ENCODE measurements at places on chromosomes 1 and 21.

DNA sequence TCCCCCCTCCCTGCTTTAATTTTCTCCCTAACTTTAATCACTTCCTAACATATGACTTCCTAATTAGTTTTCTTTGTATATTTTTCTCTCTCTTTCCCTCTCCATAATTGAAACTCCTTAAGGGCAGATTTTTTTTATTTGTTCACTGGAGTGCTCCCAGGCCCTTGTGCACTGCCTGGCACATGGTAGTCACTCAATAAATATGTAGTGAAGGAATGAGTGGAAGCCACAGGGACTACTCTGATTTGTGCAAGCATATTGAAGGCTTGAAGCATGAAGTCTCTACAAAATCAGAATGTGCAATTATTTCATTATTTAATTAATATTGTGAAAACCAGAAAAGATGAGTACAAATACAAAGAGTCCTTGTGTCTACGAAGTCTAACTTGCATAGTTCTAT is 41.5 kb downstream of the SNX7 start:
- DNase-seq, result no peak

- DNase-seq, result no peak
Measured at GRCh38 chr21:28283641-28284490, 708.8 kb downstream of the LTN1 start.

DNA sequence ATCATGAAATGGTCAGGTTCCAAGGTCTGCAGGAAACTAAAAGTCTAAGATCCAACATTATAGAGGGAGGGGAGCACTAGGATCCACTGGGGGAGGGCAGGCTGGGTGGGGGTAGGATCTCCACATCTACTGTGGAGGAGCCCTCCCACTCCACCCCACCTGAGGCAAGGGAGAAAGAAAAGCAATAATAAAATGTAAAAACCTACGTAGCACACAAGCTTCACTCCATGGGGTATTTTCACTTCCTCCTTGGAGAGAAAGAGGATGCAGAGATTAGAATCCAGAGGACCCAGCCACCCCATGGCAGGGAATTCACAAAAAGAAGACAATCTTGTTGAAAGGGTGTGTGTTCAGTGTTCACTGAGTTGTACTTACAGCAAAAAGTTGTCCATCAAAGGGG is 14.4 kb downstream of the SPOCD1 start:
- DNase-seq, result no peak

DNA sequence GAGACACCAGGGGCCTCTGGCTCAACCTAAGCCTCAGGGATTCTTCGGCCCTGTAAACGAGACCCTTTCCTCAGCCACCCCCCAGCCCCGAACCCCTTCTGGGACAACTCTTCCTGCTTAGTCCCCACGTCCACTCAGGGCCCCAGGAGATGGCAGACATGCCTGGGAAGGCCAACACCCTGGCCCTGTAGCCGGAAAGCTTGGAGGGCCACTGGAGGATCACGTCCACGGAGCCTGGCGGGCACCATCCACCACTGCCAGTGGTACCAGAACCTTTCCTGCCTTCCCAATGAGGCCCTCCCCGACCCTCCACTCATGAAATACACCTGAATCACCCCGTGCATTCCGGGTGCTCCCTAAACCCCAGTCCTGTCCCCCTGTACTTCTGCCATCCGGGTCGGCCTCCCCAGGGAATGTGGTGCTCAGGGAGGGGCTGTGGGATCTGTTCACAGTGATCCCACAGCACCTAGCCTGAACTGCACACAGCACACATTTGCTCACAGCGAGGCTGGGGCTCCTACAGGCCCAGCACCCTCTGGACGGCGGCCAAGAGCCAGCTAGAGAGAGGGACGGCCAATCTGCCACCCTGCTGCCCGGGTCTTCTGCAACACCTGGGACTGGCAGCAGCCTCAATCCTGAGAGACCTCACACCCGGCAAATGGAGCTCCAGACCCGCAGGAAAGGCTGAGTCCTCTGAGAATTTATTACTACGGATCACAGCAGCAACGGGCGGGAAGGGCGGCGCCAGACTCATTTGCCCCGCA is 1.8 kb downstream of the AURKAIP1 start:
- no peak for DNase-seq

DNA sequence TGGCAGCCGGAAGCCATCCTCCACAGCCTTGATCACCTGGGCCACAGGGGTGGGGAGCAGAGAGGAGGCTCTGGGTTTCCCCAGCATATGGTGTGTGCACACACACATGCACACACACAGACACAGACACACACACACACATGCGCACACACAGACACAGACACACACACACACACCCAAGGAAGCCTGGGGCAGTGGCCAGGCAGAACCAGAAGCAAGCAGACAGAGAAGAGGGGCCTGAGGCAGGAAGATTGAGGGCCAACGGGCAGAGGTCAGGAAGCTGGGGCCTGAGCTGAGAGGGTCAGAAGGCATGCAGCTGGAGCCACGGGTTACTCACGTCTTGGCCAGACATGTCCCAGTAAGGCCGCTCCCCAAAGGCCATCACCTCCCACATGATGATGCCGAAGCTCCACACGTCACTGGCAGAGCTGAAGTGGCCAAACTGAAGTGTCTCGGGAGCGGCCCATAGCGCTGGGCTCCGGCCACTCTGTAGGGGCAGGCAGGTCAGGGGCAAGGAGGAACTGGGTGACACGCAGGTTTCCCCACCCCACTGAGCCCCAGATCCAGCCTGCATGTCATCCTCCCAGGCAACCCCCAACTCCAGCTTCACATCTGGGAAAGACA is 27.4 kb downstream of the CDCA8 start:
- no peak for DNase-seq

DNA sequence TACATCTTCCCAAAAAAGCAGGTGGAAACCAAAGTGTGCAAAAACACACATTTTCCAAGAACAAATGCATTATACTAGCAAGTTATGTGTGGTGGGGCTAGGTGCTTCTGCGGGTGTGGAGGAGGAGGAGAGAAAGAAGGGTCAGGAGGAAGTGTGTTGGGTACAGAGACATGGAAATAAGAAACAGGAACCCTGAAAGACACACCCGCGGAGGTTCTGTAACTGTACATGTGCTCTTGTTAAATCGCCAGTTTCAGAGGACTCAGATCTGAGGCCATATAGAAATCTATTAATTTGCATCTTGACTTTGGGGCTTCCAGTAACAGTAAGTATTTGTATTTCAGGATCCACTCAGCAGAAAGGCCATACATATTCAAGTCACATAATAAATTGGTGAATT is 30.9 kb downstream of the ERG start:
- DNase-seq, result no peak

DNA sequence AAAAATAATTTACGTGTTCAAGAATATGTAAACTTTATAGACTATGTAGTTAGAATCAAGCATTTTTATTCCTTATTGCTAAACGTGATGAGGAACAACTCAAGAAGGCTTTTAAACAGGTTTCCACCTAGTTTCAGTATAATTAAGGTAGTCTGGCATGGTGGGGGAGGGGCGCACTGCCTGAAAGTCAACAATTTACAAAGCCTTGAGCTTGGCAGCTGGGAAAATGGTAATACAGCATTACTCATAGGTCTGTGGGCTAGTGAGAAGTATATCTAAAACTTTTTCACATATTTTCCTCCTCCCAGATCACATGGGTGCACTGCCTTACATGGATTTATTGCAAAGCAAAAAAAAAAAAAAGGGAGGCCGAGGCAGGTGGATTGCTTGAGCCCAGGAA is 75.2 kb downstream of the EVI5 start:
- DNase-seq, result no peak

- DNase-seq, result no peak
Measured at GRCh38 chr1:36702963-36703362, 220.2 kb upstream of the CSF3R start.

GRCh38 chr1:151130987-151131586 is 15.3 kb downstream of the SEMA6C start:
- peak; percentile 80 for DNase-seq

DNA sequence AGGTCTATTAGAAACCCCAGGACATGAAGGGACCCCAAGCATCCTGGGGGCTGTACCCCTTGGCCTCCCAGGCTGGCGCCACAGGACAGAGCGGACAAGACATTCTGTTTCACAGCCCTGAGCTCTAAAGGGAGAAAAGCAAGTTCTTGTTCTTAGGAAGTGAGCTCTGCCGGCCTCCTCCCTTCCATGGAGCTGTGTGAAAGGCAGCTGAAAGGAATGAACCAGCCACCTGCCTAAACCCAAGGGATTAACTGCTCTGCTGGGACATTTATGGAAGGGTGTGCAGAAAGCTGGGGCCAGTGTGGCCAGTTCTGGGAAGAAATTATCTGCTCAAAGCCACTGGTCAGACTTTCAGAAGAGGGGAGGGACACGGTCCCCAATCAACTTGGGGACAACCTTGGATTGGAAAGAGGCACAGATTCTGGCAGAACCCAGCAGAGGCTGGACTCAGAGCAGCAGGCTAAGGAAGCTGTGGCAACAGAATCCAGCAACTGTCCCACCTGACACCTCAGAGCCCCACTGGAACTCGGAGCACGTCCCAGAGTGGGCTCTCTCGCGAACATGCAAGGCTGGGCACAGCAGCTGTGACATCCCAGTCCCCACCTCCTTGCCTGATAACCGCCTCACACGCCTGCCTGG is 2.1 kb downstream of the KLHL21 start:
- no peak for DNase-seq

DNA sequence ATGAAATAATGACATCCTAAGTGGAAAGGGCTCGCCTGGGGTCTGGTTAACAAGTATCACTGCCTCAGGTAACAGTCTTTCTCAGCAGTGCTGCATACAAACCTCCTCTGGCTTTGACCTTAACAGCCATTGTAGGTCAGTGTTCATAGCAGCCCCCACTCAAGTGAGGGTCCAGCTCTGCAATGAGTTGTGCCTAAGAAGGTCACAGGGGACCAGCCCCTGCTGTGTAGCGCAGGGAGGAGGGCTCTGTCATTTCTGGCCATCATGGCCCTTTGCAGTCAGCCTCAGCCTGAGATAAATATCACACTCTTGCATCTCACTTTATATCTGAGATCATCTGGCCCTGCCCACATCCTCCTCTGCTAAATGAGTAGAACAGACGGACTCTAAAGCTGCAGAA is 18.1 kb upstream of the MYSM1 start:
- no peak for DNase-seq

DNA sequence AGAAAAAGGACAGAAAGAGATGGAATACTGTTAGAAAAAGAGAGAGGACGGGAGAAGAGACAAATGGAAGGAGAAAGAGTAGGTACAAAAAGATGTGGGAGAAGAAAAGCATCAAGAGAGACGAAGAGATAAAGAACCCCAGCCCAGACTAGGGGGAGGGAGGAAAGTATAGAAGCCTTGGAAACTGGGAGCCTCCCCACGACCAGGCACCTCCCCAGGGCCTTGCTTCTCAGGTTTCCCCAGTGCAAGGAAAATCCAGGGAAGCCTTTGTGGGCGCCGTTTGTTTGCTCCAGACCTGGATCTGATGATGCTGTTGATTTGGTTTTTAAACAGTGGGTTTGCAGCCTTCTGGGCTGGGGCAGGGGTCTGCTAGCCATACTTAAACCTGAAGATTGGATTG is 15.2 kb upstream of the ALX3 start:
- DNase-seq, result no peak

GRCh38 chr1:23356471-23357137 is 12.5 kb upstream of the HNRNPR start:
- DNase-seq, result peak; percentile 17

GRCh38 chr1:68178821-68179490 is 53.4 kb downstream of the WLS start:
- no peak for DNase-seq

DNA sequence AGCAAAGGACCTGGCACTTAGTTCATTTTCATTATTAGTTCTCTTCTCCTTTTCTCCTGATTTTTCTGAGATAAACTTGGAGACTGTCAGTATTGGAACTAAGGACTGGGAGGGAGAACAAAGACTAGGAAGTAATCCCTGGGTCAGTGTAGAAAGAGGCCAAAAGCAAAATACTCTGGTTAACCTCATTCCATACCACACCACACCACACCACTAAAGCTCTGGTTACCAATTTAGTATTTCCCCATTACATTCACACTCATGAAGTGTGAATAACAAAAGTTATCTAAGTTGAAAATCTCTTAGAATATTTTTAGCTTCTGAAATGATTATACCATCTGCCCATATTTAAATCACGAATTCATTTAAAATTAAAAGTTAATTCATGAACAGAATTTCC is 68.9 kb upstream of the DMRTA2 start:
- DNase-seq, result no peak

- no peak for DNase-seq
Measured at GRCh38 chr1:98797506-98797905, 136.0 kb downstream of the SNX7 start.

DNA sequence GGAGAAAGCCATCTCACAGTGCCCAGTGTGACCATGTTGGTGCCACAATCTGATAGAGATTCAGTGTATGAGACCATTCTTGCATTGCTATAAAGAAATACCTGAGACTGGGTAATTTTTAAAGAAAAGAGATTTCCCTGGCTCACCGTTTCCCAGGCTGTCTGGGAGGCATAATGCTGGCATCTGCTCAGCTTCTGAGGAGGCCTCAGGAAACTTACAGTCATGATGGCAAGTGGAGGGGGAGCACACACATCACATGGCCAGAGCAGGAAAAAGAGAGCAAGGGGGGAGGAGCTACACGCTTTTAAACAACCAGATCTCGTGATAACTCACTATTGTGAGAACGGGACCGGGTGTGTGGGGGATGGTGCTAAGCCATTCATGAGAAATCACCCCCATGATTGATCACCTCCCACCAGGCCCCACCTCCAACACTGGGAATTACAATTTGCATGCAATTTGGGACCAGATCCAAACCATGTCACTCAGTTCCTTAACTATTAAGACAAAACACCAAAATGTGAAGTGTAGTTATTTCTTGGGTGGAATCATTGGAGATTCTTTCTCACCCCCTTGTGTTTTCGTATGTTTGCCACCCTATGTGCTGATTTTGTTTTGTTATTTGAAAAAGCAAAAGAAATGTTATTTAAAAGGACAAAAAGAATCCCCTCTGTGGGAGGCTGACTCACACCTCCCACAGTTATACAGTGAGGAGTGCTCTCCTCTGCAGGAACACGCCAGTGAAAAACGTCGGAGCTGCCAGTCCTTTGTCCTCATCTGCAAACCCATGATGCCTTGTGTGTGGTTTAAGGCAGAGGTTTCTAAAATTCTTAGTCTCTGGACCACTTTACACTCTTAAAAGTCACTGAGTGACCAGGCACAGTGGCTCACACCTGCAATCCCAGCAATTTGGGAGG is 46.9 kb upstream of the IFNLR1 start:
- no peak for DNase-seq

GRCh38 chr1:3668585-3669300 is 16.4 kb downstream of the TP73 start:
- peak; percentile 10 for DNase-seq

GRCh38 chr21:36021251-36021837 is 39.0 kb downstream of the SETD4 start:
- no peak for DNase-seq

- DNase-seq, result no peak
Measured at GRCh38 chr1:198472119-198472518, 68.4 kb downstream of the ATP6V1G3 start.

- no peak for DNase-seq
Measured at GRCh38 chr1:208142590-208143382, 101.4 kb downstream of the PLXNA2 start.

GRCh38 chr1:1420654-1421141 is 378 bp downstream of the ANKRD65 start:
- DNase-seq, result no peak

Data from amygdala (tissue), 56 donors.